Esophagus squamous epithelium (tissue), 5 donors: ENCODE measurements at places on chromosomes 7 and 10.

GRCh38 chr10:6713716-6714115 is 133.6 kb upstream of the PRKCQ start:
- DNase-seq = no peak

DNA sequence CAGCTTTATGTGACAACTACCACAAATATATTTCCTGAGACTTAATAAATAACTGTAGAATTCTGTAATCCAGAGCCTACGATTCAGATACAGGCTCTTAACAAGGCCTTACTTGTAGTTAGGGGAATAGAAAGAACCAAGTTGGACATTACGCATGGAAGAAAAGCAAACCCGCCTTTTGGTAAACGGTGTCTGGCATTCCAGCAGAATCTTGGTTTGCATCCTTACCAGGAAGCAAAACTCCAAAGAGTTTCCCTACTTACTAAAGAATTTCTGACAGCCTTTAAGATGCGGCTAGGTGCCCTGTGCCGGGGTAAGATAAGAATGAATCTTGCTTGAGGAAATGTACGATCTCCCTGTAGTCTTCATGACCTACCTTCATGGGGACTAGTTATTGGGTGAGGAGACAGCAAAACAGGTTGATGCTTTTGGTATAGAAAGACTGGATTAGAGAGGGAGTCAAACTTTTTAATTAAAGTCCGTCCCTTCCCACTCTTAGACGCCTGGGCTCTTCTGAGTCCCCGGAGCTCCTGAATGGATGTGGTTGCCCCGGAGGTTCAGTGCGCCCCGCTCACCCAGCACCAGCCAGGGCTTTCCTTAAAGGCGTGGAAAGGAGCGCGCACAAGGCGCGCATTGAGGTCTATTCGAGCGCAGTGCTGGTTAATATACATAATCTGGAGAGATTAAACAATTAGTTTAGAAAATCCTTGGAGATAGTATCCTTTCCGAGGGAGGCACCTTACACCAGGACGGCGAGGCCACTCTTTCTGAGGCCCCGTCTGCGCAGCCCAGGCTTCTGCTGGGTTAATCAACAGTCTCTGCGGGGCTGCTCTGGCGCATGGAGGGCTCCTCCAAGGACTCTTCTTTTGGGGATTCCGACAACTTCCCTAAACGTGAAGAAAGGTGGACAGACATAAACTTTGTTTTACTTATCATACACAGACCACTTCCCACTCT is 11.5 kb downstream of the PTF1A start:
- no peak for DNase-seq

DNA sequence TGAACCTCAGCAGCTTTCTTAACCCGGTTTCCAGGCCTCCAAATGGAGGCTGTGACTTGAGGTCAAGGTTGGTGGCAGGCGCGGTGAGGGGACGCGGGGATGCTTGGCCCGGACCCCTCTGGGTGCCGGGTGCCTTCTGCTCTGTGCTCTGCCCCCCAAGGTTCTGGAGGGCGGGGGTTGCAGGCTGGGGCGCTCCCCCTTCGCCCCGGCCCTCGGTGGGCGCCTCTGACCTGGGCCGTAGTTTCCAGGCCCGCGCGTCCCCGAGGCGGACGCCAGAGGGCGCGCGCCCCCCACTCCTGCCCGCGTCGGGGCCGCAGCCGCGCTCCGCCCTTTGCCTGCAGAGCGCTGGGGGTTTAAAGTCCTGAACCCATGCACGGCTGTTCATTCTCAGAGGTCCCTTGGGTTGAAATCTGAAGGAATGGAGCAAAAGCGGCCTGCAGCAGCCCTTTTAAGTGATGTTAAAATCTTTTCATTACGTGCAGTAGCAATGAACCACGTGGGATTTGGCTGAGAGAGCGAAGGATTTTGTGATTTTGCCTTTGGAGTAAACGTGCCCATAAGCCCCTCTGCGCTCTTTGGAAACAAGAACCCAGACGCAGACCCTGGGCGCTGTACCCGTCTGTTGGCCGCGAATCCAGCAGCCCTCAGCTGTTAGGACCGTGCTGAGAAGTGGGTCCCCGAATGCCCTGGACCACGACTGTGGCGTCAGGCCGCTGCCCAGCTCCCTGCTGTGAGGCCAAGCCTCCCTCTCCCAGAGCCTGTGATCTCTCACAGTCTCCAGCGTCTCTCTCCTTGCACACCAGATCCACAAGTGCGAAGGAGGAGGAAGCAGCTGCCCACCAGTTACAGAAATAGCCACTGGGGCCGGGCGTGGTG is 135.0 kb downstream of the ACTR3B start:
- no peak for DNase-seq

- DNase-seq = no peak
Observed at GRCh38 chr7:143354965-143355364, 7.5 kb downstream of the FAM131B start.

- no peak for DNase-seq
Observed at GRCh38 chr7:130925136-130925794, 191.3 kb upstream of the KLF14 start.

GRCh38 chr10:128097783-128098182 is 28.4 kb downstream of the MKI67 start:
- DNase-seq = no peak

GRCh38 chr7:25656581-25657026 is 428.3 kb upstream of the NPVF start:
- no peak for DNase-seq

GRCh38 chr10:131679926-131680325 is 220.9 kb upstream of the PPP2R2D start:
- DNase-seq = no peak

DNA sequence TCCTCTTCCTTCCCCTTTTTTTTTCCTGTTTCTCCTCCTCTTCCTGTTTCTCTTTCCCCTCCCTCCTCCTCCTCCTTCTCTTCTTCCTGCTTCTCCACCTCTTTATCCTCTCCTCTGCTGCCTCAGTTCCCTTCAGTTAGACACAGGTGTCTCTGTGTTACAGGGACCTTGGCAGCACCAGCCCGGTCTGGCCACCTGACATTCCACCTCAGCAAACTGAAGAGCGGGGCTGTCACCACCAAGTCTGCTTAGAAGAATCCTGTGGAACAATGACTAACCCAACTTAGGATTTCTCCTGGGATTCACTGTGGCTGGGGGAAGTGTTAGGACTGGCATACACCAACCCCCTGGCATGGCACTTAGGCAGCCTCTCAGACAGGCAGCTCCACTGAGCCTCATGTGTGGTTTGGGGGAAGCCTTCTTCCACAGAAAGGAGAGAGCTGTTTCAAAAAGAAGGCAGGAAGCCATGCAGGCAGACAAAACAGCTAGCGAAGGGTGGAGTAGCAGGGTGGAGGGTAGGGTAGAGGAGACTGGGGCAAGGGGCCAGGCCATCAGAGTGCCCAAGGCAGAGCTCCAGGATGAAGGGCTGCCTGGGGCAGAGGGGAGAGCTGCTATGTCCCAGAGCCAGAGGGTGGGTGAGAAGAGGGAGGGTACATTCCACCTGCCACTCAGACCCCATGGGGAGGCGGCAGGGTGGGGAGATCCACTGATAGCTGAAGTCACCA is 13.2 kb upstream of the GDF10 start:
- no peak for DNase-seq

GRCh38 chr10:86141896-86142295 is 224.7 kb downstream of the GRID1 start:
- DNase-seq = no peak

GRCh38 chr7:24882989-24883621 is 96.9 kb downstream of the OSBPL3 start:
- no peak for DNase-seq

DNA sequence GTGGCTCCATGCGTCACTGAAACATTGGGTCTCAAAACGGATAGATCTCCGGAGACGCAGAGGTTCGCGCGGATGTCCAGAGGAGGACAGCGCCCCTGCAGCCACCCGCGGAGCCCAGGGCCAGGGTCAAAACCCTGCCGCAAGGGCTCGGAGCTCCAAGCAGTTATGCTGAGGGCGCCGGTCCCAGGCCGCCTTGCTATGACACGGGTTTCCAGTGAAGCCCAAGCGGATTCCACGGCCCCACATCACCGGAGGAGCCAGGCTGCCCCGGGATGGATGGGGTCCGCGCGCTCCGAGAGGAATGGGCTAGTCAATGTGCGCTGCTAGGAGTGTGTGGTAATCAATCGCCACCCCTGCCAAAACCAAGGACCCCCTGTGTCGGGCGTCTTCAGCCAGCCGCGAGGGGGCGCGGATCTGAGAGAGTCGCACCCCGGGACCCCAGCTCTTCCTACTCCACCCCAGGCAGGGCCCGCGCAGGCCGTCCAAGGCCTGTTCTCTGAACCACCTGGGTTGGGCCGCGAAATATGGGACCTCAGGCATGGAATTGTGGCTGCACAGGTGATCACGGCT is 5.6 kb upstream of the EMX2 start:
- no peak for DNase-seq

DNA sequence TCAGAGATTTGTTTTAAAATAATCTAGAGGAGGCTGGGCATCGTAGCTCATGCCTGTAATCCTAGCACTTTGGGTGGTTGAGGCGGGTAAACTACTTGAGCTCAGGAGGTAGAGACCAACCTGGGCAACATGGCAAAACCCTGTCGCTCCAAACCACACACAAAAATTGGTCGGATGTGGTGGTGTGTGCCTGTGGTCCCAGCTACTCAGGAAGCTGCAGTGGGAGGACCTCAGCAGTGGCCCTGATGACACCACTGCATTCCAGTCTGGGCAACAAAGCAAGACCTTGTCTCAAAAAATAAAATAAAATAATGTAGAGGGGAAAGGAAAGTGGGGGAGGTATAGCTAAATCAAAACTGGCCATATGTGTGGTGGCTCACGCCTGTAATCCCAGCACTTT is 13.9 kb upstream of the PPP3CB start:
- no peak for DNase-seq

DNA sequence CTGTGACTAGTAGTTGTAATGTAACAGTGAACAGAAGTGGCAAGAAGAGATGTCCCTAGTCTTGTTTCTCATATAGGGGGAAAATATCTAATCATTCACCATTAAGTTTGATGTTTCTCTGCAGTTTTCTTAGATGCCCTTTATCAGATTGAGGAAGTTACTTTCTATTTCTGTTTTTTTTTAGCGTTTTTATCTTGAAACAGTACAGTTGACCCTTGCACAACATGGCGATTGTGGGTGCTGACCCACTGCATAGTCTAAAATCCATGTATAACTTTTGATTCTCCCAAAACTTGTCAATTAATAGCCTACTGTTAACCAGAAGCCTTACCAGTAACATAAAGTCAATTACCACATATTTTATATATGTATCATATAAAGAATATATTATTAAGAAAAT is 192.0 kb downstream of the ADK start:
- DNase-seq = no peak

- no peak for DNase-seq
Observed at GRCh38 chr7:100949227-100949932, at the start of gene MUC3A. TSS of gene MUC3A (plus strand) at chr7:100949534. CDS start at chr7:100949625, 91 bp downstream.

GRCh38 chr7:117112640-117113039 is 159.3 kb downstream of the ST7 start:
- no peak for DNase-seq

GRCh38 chr7:99129001-99129400 is 14.9 kb downstream of the SMURF1 start:
- DNase-seq = no peak

DNA sequence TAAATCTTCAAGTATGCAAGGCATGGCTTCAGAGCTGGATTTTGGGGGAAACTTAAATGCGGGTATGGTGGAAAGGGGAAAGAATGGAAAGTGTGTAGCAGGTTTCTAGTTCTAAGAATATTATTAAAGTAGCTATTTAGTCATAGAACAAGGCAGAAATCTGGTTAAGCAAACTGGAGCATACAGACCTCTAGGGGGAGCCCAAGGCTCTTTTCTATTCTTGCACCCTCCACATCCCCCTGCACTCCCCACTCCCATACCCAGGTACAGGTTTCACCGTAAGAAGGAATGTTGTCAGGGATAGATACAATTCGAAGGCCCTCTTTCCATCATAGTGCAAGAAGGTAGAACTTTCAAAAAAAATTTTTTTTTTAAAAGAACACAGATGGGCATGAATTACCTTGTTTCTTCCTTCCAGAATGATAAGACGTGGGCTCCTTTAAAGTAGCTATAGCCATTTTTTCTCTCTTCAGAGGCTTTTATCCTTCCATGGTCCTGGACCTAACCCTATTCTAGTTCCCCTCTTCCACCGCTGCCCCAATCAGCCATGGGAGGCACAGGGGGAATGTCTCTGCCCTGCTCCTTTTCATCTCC is 41.5 kb upstream of the SMIM30 start:
- DNase-seq = no peak

DNA sequence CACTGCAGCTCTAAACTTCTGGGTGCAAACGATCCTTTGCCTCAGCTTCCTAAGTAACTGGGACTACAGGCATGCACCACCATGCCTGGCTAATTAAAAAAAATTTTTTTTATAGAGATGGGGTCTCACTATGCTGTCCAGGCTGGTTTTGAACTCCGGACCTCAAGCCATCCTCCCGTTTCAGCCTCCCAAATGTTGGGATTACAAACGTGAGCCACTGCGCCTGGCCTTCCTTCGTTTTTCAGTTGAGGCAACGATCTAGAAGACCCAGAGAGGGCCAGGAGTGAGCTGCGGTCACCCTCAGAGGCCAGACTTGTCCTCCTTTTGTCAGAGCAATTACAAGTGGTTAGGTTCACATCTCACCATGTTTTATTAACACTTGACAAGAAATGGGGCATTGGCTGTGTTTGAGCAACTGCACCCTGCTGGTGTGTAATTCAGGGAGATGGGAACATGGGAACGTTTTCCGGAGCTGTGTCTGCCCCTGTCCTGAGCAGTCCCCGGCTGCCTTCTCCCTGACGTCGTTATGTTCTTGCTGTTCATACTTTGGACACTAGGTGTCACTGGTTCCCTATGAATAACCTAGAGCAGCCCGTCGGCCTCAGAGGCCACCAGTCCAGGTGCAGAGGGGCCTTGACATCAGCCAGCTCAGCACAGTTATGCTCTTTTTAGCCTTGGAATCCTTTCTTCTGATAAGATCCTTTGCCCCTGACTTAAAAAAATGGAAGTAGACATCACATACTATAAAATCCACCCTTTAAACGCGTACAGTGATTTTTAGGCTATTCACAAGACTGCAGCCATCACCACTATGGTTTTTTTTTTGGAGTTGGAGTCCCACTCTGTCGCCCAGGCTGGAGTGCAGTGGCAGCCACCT is 375.0 kb downstream of the TYW1 start:
- no peak for DNase-seq

DNA sequence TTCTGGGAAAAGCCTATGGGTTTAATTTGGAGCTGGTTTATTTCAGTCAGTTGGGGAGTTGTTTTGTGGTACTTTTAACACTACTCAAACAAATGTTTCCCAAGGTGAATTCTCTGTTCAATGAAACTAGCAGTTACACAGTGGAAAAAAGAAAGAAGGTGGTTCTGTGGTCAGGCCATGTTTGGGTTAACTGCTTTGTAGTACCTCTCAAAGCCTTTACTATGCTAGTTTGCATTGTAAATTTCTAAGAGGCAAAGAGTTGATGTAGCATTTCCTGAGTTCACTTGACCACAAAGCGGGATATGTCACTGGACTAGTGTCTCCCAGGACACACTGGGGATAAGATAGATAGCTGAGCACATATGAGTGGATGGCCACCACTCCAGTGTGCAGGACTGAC is 145.4 kb downstream of the KIF20B start:
- no peak for DNase-seq

GRCh38 chr7:31373337-31374289 is 33.1 kb upstream of the NEUROD6 start:
- DNase-seq = no peak
